Naive thymus-derived CD4-positive, alpha-beta T cell (primary cell): ENCODE measurements at places on chromosomes 11 and 22. TPM values are rescaled to one million over a fixed set of nuclear protein-coding genes. Genes with fewer than 3 reads are reported as not detected.

DNA sequence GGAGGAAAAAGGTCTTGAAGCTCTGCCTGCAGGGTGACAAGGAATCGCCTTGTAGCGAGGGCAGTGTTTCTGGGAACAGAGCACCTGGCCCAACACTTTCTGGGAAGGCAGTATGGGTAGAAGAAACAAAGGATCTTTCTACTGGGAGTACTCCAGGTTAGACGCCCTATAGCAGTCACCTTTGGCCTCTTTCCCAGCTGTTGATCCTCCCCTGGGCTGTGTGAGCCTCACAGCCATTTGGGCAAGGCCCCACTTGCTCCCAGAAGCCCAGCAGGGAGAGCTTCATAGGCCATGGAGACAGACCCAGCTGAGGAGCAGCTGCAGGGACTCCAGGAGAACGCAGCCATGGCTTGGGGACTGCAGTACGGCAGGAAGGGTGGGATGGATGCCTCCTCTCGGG, 1.2 kb downstream of the SLCO2B1 start:
- no peak for DNase-seq

DNA sequence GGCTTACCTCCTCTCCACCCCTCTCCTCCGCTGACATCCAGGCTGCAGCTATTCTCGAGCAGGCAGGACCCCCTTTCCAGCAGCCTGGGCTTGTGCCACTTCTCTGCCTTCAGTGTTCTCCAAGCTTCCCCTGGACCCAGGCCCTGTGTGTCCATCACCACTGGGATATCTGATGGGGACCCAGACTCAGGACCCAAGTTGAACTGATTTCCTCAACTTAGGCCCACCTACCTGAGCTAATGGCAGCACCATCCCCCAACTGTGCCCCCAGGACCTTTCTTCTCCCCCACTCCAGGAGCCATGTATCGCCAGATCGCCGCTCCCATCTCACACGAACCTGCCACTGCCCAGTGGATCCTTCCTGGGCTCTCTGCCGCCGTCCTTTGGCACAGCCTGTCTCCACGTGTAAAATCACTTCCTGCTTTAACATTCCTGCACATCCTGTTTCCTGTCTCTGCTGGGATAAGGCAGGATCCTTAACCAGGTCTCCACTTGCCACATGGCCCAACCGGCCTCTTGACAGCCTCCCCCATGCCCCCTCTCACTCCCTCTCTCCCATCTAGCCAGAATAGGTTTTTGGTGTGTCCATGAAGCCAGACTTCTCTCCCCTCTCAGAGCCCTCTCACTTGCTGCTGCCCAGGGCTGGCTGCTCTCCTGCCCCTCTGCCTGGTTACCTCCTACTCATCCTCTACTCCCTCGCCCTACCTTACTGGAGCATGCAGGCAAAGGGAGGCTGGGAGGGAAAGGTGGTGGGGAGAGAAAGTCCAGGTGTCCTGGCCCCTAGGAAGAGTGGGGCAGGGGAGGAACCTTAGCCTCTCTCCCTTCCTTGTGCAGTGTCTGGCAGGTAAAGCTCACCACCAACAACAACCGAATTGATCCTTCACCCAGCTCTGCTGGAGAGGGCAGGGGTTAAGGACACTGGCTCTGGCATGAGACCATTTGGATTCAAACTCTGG, 9.4 kb downstream of the SPATA19 start:
- DNase-seq: no peak

GRCh38 chr11:130088919-130089673, 19.4 kb downstream of the APLP2 start:
- DNase-seq: no peak

DNA sequence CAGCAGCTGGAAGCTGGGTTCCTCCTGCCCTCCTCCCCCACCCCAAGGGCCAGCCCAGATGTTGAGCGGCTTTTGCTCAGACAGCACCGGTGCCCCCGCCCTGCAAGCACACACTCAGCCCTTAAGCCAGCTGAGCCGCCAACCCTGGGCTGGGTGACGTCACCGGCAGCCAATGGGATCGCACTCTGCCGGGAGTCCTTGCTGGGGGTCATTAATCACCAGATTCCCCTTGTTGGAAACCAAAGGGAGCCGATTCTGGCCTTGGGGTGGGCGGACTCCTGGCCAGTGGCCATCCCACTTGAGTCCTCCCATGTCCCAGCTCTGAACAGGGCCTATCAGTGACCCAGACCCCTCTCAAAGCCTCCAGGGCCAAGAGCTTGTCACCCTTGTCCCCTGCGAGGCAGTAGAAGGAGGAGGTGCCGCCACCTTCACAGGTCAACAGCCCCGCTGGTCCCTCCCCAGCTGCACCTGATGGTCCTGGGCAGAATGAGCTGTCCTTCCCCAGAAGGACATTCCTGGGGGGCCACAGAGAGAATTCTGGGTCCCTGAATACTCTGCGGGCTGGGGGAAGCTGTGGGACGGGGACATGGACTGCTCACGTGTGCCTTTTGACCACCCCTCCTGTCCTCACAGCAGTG, 7.4 kb downstream of the DUSP8 start:
- no peak for DNase-seq

DNA sequence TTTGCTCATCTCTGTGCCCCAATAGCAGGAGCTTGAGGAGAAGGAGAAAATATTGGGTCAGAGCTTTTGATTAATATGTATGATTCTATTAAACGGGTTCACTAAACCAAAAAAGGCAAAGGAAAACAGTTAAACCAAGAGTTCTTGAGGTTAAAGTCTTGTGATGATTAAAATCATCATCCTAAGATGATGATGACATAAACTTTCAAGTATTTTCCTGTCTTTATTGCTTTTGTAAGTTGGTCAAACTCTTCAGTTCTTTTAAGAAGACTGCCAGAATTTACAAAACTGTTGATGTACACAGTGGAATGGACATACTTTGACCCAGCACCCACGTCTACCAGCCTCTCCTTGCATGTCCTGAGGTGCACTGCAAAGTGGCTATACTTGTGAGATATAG, 41.0 kb downstream of the FDX1 start:
- DNase-seq: no peak

- no peak for DNase-seq
Observed at GRCh38 chr22:36281781-36282327, 28.9 kb downstream of the APOL1 start.

DNA sequence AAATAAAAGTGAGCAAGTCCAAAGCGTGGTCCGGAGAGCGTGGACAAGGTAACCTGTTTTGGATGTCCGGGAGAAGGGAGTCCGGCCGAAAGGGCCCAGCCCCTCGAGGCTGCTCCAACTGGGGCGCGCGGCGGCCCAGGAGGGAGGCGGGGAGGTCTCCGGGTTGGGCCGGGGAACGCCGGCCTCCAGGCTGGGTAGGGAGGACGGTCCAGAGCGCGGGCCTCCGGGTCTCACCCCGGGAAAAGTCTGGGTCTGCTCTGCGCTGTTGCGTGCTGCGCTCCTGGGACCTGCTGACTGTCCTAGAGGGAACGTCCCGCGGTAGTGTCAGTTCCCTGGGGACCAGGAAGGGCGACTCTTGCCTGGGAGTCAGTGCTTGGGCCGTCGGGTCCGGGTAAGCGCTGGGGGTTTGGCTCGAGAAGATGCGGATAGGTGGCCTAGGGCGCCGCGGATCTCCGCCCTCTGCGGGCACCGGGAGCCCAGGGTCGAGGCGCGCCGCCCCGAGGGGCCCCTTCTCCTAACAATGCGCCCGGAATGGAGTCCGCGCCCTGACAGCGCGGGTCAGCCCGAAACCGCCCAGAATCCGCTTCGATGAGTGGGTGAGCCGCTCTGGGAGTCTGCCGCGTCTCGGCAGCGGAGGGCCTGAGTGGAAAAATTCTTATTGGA, 988 bp upstream of the FLI1 start:
- DNase-seq: peak; percentile 16

- no peak for DNase-seq
Observed at GRCh38 chr22:50672041-50672440, 582 bp upstream of the SHANK3 start.

- DNase-seq: no peak
Observed at GRCh38 chr11:133841279-133842043, 3.9 kb downstream of the SPATA19 start.

DNA sequence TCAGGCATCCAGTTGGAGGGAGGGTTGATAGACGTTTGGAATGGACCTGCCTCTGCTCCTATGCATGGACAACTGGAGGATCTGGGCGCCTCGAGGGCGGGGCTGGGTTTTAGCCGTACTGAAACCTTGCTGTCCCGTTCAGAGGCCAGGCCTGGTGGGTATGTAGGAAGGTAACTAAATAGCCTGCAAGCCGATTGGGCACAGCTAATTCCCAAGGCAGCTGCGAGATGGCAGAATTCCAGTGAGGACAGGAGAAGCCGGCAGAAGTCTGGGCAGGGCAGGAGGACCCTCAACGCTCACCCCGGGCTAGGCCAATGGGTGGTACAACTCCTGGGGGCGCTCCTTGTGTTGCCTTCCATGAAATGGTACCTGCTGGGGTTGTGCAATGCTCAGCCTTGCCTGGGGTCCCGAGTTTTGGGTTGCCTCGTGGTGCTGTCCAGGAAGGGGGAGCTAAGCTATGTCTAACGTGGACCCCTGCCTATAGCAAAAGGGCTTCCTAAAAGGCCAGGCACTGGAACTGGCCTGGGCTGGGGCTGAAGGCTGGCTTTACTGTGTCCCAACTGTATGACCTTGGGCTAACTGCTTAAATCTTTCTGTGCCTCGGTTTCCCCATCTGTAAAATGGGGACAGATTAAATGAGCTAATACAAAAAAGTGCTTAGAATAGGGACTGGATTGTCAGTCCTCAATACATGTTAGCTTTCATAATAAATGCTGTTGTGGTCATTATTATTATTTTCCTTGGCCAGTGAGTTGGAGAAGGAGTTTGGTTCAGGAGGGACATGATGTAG, 30.1 kb upstream of the CD82 start:
- no peak for DNase-seq

DNA sequence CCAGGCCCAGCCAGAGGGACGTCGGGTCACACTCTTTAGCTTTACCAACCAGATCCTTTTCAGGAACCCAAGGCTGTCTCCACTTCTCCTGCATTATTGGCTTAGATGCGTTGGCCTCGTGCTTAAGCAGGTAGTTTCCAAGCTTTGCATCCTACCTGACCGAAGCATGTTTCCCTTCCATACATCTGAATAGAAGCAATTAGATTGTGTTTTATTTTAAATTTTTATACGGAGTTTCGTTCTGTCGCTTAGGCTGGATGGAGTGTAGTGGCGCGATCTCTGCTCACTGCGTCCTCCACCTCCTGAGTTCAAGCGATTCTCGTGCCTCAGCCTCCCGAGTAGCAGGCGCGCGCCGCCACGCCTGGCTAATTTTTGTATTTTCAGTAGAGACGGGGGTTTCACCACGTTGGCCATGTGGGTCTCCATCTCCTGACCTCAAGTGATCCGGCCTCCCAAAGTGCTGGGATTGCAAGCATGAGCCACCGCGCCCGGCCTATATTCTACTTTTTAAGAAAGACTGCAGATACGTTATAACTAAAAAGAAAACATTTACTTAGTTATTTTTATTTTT, 677 bp downstream of the DYNC2H1 start:
- no peak for DNase-seq

GRCh38 chr11:127862406-127862805, 725.0 kb downstream of the ETS1 start:
- DNase-seq: no peak

DNA sequence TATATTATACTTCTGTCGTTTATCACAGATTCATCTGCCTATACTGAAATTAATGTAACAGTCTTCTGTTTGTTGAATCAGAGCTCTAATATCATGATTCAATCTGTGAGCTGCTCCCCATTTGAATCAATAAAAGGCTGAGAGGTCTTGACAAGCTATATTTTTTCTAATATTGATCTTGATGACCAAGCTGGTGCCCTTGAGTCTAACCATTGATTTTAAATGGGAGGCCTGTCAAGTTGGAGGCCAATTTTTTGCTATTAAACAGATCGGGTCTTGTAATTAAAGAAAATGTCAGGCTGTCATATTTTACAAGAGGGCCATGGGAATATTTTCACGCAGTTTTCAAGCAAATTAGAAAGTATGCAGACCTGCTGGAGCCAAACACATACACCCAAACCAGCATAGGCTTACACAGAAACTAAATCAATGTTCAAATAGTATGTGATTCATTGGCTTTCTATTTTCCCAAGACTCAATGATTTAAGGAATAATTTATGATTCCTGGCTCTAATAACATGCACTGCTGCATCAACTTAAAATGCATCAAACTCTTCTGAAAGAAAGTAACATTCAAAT, 286.9 kb downstream of the CNTN5 start:
- DNase-seq: no peak

- DNase-seq: no peak
Observed at GRCh38 chr11:62242021-62242420, at the start of gene SCGB1D2. Gene SCGB1D2, plus strand, starts transcription at chr11:62242239. Its CDS starts 69 bp downstream, at chr11:62242308.

- no peak for DNase-seq
Observed at GRCh38 chr11:90705661-90706060, 482.8 kb upstream of the CHORDC1 start.

- DNase-seq: no peak
Observed at GRCh38 chr11:105592035-105592434, 17.8 kb upstream of the GRIA4 start.

DNA sequence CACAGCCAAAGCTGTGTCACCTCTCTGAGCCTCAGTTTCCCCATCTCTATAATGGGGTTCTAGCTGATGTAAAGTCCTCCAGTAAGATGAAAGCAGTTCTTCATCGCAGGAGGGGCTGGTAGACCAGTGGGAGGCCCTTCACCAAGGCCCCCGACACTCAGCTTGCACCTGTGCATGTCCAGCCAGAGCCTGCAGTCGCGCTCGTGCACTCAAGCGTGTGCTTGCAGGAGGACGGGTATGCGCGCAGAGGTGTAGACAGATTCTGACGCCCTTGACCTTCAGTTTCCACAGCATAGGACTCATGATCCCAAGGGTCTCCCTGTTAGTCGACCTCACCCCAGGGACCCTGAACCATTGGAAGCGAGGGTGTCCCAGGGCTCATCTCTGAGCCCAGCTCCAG, 633.7 kb downstream of the TBC1D22A start:
- no peak for DNase-seq

DNA sequence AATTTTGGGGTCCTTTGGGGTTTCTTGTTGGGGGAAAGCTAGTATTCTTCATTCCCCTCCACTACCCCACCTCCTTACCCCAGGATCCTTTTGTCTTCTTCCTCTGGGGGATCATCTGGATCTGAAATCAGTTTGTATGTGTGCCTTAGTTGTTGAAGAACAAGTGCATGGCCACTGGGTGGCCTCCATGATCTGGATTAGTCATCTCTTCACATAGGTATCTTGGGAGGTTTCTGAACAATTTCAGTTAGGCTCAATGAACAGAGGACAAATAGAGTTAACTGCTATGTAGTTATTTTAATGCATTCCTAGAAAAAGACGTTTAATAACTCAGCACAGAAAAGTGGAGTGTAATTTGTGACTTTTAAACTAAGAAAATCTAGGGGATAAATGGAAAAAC, 7.1 kb upstream of the VWA5A start:
- no peak for DNase-seq

GRCh38 chr22:20198557-20199319, 47.9 kb upstream of the CCDC188 start:
- no peak for DNase-seq

STT3A gene
- 84.5 TPM for total RNA-seq

MPZL2 gene
- total RNA-seq: 5.9 and 6.8 TPM in 2 replicates

ZNF70 gene
- total RNA-seq: 3.1 TPM

SEPTIN5 gene
- not detected for total RNA-seq

OR51A2 gene
- not detected in 2 replicates for total RNA-seq

OR52H1 gene
- total RNA-seq: 0.48 TPM

C11orf16 gene
- total RNA-seq: not detected

TBX1 gene
- total RNA-seq: not detected

SGSM1 gene
- 3.1 TPM for total RNA-seq

KCNJ1 gene
- not detected for total RNA-seq

SLC43A3 gene
- total RNA-seq: 33.0 TPM

TSPAN32 gene
- total RNA-seq: 70.3 TPM

MIF gene
- 1,010 and 1,012 TPM in 2 replicates for total RNA-seq
